ENCODE measurements at places on chromosomes 16 and 17. TPM values are rescaled to one million over a fixed set of nuclear protein-coding genes. Genes with fewer than 3 reads are reported as not detected.

Gene OSGIN1
- polyA plus RNA-seq, result 0.23 TPM

Gene UTS2R
- 2.5 TPM for polyA plus RNA-seq

Gene NECAB2
- polyA plus RNA-seq, result 0.61 TPM

Gene KCNH6
- polyA plus RNA-seq, result not detected

DNA sequence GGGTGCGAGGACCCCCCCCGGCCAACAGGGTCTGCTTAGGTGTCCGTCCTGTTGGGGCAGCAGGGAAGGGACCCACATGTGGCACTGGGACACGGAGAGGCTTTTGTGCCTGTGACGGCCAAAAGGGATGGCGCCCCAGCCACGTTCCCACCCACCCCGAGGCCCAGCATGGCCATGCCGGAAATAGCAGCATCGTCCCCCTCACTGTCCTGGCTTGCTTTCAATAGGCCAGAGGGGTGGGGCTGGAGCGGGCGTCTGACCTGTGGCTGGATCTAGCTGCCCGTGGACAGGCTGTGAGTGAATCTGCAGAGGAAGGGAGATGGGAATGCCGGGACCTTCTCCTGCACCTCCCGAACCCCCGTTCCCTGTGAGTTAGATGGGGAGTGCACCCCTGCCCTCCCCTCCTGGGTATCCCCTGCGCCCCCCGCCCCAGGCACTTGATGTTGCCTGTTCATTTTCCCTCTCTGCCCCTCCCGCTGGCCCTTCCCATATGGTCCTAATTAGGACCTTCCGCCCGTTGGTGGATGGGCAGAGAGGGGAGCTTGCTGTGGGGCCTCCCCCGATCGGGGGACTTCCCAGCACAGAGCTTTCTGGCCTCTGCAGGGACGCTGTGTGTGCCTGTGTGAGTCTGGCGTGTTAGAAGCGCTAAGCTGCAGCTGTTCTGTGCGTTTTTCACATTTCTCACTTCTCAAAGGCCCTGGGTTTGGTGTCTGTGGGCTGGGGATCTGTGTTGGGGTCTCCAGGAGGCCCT, 292.8 kb downstream of the SEC14L1 start:
- DNase-seq, result no peak

GRCh38 chr17:82351713-82352488, 7.1 kb upstream of the TEX19 start:
- peak; percentile 90 for DNase-seq

- DNase-seq, result no peak
Observed at GRCh38 chr16:1002399-1003166, 21.0 kb downstream of the SOX8 start.

- no peak for DNase-seq
Observed at GRCh38 chr16:22232277-22233036, 26.4 kb downstream of the EEF2K start.

DNA sequence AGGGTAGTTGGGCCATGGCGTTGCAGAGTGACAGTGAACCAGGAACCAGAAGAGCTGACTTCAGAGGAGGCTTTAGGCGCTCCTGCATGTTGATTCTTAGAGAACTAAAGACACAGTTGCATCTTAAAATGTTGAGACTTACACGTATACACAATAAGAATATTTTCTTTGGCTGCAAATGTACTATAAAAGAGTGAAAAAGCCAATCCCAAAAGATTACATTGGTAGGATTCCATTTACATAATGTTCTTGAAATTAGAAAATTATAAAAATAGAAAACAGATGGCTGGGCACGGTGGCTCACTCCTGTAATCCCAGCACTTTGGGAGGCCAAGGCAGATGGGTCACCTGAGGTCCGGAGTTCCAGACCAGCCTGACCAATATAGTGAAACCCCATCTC, 738.8 kb downstream of the WWOX start:
- DNase-seq, result peak; percentile 26

DNA sequence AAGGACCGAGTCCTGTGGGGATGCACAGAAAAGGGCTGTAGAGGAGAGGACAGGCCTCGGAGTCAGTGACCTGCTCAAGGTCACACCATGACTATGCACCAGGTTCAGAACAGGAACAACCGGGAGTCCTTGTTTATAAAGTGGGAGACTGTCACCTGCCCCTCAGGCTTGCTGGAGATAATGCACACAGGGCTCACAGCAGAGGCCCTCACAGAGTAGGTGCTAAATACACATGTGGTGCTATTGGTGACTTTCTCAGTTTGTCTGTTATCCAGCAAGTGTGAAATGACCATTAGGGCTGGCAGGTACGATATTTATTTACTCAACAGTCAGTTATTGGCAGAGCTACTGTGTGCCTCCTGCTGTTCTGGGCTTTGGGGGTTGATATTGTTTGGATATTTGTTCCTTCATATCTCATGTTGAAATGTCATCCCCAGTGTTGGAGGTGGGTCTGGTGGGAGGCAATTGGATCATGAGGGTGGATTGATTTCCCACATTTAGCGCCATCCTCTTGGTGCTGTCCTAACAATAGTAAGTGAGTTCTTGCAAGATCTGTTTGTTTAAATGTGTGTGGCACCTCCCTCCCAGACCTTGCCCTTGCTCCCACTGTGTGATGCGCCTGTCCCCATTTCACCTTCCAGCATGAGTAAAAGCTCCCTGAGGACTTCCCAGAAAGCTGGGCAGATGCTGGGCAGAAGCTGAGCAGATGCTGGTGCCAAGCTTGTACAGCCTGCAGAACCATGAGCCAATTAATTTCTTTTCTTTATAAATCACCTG, 162.1 kb upstream of the MPHOSPH6 start:
- no peak for DNase-seq

GRCh38 chr17:40433551-40434415, 9.5 kb upstream of the IGFBP4 start:
- no peak for DNase-seq

DNA sequence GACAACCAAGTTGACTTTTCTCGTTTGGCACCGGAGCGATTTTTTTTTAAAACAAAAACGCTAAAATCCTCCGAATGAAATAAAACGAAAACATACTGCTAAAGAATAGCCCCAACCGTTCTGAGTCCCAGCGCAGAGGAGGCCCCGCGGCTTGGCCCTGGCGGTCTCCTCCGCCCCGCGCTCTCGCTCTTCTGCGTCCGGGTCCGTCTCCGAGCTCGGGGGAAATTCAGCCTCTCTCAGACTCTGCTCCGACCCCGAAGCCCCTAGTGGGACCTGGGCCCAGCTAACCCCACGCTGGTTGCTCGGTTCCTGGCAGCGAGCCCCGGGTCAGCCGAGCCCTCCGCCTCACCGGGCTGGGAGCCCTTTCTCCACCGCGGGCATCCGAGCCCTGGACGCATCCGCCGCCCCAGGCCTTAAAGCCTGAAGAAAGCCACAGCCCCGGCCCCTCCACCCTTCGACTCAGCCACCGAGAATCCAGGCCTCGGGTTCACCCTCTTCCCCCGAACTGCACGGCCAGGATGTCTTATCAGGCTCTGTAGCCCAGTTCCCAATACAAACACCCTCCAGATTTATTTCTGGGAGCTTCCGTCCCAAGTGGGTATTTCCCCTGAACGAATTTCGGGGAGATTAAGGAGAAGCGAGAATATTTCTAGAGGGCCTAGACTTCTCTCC, 1.2 kb downstream of the TBX2 start:
- DNase-seq, result no peak

DNA sequence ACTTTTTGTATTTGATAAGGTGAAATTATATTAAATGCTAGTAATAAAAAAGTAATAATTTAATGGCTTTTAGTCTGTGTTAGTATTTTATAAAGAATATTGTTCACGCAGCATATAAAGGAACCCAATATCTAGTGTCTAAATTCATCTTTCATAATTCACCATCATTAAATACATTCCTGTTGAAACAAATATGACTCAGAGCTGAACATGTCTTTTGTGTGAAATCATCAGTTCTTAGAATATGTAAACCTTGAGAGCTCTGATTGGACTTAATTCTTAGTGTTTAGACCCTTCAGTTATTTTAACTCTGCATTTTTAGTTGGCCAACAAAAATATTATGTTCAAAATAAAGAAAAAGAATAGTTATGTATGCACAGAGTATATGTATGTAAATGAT, 71.8 kb downstream of the ABHD15 start:
- no peak for DNase-seq

DNA sequence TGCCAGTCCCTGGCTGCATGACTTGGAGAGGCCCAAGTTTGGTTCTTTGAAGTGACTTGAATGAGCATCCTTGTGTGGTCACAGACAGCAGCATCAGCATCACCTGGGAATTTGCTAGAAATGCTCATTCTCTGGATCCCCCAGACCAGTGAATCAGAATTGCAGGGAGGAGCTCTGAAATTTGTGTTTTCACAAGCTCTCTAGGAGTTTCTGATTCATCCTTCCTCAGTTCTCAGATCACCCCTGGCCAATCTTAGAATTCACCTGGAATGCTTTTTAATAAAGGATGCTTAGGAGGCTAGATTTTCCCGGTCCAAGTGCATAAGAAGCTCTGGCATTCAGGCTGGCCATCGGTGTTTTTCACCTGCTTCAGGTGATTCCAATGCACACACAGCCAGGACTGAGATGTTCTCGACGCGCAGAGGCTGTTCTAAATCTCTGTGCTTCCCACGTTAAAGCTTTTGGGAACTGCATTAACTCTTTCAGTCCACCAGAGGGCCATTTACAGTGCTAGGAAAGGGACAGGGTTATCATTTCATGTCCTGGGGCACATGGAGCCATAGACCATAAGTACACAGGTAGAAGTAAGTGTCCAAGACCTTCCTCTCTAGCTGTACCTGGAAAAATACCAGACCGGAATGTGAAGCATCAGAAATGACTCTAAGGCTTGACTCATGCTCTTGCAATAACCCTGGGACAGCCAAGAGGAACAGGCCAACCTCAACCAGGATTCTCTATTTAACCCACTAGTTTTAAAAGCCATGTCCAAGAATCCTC, 85.7 kb upstream of the XYLT1 start:
- DNase-seq, result no peak

DNA sequence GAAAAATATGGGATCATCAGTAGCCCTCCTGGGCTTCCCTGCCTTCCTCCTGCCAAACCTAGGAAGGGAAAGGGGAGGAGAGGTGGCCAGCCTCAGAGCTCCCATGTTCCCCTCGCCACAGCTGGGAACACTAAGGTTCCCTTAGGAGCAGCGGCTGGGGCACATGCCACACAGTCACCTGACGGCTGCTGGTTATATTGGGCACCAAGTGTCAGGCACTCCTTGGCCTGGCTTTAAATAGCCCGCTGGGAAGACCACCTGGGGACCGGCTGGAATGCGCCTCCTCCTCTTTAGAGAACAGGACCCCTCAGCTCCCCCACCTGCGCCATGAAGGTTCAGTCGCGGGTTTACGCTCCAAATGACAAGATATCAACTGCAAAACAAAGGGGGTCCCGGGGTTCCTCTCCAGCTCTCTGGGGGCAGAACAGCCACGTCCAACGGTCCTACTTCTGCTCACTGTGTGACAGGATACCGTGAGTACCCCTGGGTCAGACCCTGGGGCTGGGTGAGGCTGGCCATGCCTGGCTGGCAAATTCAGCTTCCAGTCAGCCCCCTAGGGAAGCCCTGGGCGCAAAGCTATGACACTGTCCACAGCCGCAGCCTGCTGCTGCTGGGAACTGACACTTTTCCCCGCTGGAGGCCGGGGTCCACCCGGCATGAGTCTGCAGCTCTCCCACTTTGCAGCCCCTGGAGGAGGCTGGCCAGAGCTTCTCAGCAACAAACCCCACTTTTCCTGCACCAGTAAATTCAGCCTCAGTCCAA, 3.3 kb downstream of the SMIM5 start:
- DNase-seq, result no peak
